ENCODE measurements at places on chromosomes 1 and 21. TPM values are rescaled to one million over a fixed set of nuclear protein-coding genes. Genes with fewer than 3 reads are reported as not detected.

- DNase-seq, result no peak
- no peak overlapping the region for H3K4me3 ChIP-seq
- H3K27ac ChIP-seq, result no peak overlapping the region
- H3K4me1 ChIP-seq, result no peaks in the 10 kb centered on the region
- H3K36me3 ChIP-seq, result no peaks in the 10 kb centered on the region
Observed at GRCh38 chr1:108568589-108568988, 8.7 kb downstream of the EEIG2 start.

DNA sequence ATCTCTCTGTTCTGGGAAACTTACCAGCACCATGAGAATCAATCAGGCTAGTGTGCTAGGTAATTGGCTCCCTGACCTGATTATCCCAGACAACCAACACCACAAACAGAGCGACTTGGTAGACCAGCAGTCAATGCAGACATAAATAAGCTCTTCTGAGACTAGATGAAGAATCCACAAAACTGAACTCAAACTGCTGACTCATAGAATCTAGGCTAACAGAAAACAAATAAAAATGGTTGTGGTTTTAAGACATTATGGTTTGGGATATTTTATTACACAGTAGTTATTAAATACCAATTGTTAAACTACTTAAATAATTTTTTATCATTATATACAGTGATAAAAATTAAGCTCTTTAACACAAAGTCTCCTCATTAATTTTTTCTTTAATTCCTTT, 535.7 kb downstream of the COL11A1 start:
- H3K4me1 ChIP-seq, result no peaks in the 10 kb centered on the region
- no peaks in the 10 kb centered on the region for H3K36me3 ChIP-seq
- no peak overlapping the region for H3K4me3 ChIP-seq

- H3K27me3 ChIP-seq, result no peaks in the 10 kb centered on the region
- no peaks in the 10 kb centered on the region for H3K4me1 ChIP-seq
- H3K36me3 ChIP-seq, result no peaks in the 10 kb centered on the region
- H3K27ac ChIP-seq, result no peak overlapping the region
Observed at GRCh38 chr1:78561856-78562255, 58.4 kb upstream of the IFI44L start.

DNA sequence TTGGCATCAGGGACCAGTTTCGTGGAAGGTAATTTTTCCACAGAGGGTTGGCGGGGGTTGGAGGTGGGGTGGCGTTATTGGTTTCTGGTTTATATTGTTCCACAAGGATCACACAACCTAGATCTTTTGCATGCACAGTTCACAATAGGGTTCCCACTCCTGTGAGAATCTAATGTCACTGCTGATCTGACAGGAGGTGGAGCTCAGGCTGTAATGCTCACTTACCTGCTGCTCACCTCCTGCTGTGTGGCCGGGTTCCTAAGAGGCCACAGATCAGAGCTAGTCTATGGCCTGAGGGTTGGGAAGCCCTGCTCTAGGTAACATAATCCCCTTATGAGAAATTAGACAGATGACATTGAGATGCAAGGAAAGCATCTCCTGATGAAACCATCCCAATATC, 12.6 kb downstream of the GBP5 start:
- DNase-seq, result no peak
- no peaks in the 10 kb centered on the region for H3K4me1 ChIP-seq
- H3K4me3 ChIP-seq, result no peak overlapping the region
- H3K27me3 ChIP-seq, result no peaks in the 10 kb centered on the region

GRCh38 chr1:226498640-226499008, 49.9 kb upstream of the STUM start:
- H3K4me1 ChIP-seq, result no peaks in the 10 kb centered on the region
- H3K27me3 ChIP-seq, result peaks cover 77% of the 10 kb centered on the region
- H3K27ac ChIP-seq, result no peak overlapping the region
- no peaks in the 10 kb centered on the region for H3K36me3 ChIP-seq
- no peak overlapping the region for H3K4me3 ChIP-seq
- DNase-seq, result no peak

DNA sequence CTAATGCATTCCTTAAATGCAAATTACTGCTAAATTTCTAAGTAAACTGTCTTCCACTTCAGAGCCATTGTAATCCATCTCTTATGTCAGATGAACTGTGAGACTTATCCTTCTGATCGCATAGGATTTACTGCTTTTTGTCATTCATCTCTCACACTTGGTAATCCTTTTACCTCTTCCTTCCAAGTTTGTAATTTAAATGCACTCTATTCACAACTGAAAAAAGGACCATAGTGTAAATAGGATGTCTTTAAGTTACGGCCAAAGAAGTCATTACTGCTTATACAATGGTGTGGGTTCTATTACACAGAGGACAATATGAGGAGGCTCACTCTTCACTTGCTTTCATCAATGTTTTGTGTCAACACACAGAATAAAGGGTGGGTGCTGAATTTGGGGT, 393.3 kb downstream of the PTBP2 start:
- no peak for DNase-seq
- no peaks in the 10 kb centered on the region for H3K27me3 ChIP-seq
- H3K4me3 ChIP-seq, result no peak overlapping the region
- H3K27ac ChIP-seq, result no peak overlapping the region

ANP32E gene
- 63.3 TPM for total RNA-seq

- H3K36me3 ChIP-seq, result no peaks in the 10 kb centered on the region
- DNase-seq, result no peak
- H3K4me1 ChIP-seq, result no peaks in the 10 kb centered on the region
- H3K27me3 ChIP-seq, result no peaks in the 10 kb centered on the region
Observed at GRCh38 chr21:39542736-39543135, 70.0 kb upstream of the B3GALT5 start.

GGPS1 gene
- total RNA-seq, result 47.4 TPM

DNA sequence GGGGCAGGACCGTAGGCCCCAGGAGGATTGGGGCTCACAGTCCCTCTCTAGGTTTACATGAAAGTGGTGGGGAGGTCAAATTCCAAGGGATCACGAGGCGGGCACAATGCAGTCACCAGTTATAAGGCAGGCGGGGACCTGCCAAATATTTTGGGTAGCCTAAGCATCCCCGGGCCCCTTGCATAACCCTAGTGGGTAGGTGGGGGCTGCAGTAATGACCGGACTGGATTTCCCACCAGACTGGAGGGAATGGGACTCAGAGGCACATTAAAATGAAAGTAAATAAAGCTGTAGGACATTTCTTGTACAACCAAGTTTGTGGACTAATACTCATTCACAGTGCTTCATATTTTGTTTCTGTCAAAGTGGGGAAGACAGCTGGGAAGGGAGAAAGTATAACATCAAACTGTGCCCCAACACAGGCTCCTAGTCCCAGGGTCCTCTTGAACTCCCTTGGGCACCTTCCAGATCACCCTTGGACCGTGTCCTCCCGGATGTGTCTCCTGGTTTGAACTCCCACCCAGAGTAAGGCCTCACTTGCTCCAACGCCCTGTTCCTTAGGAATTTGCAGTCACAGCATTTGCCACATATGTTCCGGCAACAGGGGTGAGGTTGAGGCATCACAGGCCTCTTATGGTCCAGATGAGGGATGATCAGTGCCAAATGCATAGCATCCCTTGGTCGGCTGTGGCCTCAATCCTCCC, 28.4 kb upstream of the KIAA0040 start:
- H3K36me3 ChIP-seq, result no peaks in the 10 kb centered on the region
- no peak overlapping the region for H3K4me3 ChIP-seq
- no peaks in the 10 kb centered on the region for H3K27me3 ChIP-seq
- DNase-seq, result no peak
- H3K27ac ChIP-seq, result no peak overlapping the region

MAPKAPK2 gene
- total RNA-seq, result 62.6 TPM

- no peaks in the 10 kb centered on the region for H3K27me3 ChIP-seq
- H3K4me3 ChIP-seq, result no peak overlapping the region
- H3K4me1 ChIP-seq, result peaks cover 10% of the 10 kb centered on the region
- H3K27ac ChIP-seq, result no peak overlapping the region
Observed at GRCh38 chr1:46687921-46688509, 16.4 kb downstream of the TEX38 start.

DNA sequence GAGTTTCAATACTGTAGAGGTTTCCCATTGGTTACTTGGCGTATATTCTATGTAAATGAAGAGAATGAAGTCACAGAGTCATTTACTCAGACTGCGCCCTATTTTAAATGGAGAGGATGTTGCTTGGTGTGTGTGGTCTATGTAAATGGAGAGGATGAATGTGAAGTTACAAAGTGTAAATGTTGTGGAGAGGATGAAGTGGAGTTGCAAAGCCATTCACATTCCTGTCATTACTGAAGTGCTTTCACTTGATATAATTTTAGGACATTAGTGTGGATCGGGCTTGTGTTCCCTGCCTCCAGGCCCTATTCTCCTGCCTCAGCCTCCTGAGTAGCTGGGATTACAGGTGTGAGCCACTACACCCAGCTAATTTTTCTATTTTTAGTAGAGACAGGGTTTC, 99.4 kb upstream of the CACYBP start:
- H3K4me1 ChIP-seq, result no peaks in the 10 kb centered on the region
- no peak for DNase-seq
- no peaks in the 10 kb centered on the region for H3K27me3 ChIP-seq
- H3K36me3 ChIP-seq, result no peaks in the 10 kb centered on the region
- no peak overlapping the region for H3K27ac ChIP-seq

OR2L5 gene
- total RNA-seq, result not detected

DNA sequence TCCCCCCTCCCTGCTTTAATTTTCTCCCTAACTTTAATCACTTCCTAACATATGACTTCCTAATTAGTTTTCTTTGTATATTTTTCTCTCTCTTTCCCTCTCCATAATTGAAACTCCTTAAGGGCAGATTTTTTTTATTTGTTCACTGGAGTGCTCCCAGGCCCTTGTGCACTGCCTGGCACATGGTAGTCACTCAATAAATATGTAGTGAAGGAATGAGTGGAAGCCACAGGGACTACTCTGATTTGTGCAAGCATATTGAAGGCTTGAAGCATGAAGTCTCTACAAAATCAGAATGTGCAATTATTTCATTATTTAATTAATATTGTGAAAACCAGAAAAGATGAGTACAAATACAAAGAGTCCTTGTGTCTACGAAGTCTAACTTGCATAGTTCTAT, 41.5 kb downstream of the SNX7 start:
- no peaks in the 10 kb centered on the region for H3K4me1 ChIP-seq
- no peak overlapping the region for H3K27ac ChIP-seq
- H3K4me3 ChIP-seq, result no peak overlapping the region
- no peaks in the 10 kb centered on the region for H3K27me3 ChIP-seq
- no peak for DNase-seq
- 0 out of 2 replicates have a peak, but pooled peaks cover 4% of the 10 kb centered on the region for H3K36me3 ChIP-seq

APCS gene
- total RNA-seq, result not detected

DNA sequence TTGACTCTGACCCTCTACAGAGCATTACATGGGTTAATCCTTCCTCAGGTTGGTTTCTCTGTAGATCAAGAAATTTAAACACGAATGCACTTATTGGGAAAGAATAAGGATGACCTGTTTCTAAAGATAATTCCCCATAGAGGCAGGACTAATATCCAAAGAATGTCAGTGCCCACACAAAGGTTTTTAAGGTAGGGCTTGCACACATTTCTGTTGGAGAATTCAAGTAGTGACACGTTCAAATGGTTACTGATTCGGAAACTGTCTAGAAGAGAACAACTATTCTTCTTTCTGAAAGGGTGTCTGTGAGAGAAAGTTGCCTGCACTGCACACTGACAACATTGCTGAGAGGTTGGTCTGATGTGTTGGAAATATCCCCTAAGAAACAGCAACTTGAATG, 167.3 kb downstream of the ZNF326 start:
- no peaks in the 10 kb centered on the region for H3K4me1 ChIP-seq
- no peak for DNase-seq
- H3K4me3 ChIP-seq, result no peak overlapping the region
- H3K27me3 ChIP-seq, result no peaks in the 10 kb centered on the region
- H3K27ac ChIP-seq, result no peak overlapping the region

DNA sequence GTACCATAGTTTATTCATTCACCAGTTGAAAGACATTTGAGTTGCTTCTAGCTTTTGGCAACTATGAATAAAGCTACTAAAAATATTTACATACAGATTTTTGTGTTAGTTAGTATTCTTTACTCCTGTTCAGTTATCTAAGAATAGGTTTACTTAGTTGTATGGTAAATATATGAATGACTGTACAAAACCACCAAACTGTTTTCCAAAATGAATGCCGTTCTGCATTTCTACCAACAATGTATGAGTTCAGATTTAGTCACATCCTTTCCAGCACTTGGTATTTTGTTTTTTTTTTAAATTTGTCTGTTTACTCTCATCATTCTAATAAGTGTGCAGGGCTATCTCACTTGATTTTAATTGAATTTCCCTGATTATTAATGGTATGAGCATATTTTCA, 3.4 kb upstream of the KIFAP3 start:
- H3K27me3 ChIP-seq, result no peaks in the 10 kb centered on the region
- H3K27ac ChIP-seq, result no peak overlapping the region

Data from PC-9 (cell line).